Dorsolateral prefrontal cortex (tissue), 122 donors: ENCODE measurements at places on chromosomes 16 and 17.

- DNase-seq = no peak
These were observed 12.2 kb upstream of the CBX4 start for GRCh38 chr17:79851461-79851817.

GRCh38 chr16:47016700-47017133, 43.2 kb upstream of the DNAJA2 start:
- DNase-seq = no peak

DNA sequence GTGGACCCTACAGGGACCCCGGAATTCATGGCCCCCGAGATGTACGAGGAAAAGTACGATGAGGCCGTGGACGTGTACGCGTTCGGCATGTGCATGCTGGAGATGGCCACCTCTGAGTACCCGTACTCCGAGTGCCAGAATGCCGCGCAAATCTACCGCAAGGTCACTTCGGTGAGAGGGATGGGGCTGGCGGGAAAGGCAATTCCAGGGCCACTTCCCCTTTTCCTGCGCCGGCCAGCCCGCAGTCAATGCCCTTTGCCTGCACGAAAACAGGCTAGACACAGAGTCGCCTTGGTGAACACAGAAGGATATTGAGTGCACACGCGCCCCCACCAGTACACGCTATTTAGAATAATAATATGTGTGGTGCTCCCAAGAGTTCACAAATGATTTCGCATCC, 4.0 kb downstream of the WNK4 start:
- no peak for DNase-seq

DNA sequence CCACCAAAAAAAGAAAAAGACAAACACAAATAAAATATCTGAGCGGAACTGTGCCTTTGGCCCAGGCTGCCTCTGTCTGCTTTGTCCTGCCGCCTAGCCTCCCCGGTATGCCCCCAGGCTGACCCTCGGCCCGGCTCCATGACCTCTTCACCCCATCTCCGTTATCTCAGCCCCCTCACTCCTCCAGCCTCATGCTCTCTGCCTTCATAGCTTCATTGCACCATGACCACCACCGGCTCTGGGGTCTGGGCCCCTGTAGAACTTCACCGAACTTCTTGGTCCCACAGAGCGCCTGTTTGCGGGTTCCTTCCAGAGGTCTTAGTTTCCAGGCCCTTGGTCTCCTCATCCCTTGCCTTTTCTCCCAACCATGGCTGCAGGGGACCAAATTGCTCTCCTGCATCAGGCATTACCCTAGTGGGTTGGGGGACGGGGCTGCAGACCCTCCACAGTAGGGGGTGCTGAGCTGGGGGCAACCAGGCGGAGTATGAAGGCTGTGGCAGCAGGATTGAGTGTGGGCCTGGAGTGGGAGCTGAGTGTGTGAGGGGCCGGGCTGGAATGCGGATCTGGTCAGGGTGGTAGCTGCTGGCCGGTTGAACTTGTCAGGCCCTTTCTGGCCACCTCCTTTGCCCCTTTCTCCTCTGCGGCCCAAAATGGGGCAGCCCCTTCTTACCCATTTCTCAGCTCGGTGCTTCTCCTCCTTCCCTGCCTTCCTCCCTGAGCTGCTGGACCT, 6.9 kb downstream of the HIRIP3 start:
- DNase-seq = no peak

DNA sequence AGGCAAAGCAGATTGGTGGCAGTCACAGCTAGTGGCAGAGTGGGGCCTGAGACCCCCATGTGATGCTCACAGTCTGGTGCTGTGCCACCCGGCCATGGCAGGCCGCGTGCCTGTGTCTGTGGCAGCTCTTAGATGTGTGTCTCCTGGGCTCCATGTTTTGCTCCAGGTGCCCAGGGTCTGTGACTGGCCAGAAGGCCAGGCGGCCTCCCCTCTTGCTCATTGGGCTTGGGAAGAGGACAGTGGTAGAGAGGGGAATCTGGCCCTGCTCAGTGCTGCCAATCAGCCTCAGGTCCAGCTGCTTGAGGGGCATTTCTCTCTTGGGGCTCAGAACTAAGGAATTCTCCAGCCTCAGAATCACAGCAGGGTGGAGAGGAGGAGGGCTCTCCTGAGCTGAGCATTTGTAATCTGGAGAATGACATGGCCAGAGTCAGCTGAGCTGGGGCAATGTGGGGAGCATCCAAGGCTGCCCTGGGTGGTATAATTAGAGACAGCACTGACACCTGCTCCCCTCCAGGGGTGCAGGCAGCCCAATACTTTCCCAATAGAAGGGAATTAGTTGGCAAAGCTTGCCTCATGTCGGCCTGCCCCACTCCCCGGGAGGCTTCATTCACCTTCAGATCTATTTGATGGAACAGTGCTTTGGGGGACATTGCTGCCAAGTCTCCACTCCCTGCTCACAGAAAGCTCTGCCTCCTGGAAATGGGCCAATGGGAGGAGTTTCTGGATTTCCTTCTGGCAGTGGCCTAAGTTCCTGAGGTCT, 2.7 kb upstream of the LASP1NB start:
- no peak for DNase-seq

GRCh38 chr16:71627731-71628181, 1.8 kb downstream of the MARVELD3 start:
- DNase-seq = no peak

DNA sequence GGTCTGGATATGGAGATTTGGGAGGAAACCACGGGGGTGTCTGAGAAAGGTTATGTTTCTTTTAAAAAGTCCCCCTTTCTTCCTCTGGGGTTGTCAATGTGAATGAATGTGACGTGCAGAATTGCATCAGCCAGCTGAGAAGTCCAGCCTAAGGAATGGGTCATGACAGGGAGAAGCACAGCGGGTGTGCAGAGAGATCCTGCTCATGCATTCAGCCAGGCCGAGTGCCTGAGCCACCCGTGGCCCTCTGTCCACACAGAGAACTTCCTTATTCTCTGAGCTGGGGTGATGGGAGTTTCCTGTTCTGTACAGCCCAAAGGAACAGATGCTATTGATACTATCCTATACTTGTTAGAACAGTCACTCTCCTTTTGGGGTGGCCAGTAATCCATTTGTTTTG, 117.9 kb downstream of the CPPED1 start:
- DNase-seq = no peak

GRCh38 chr17:73285916-73286862, 24.5 kb upstream of the CPSF4L start:
- DNase-seq = no peak

DNA sequence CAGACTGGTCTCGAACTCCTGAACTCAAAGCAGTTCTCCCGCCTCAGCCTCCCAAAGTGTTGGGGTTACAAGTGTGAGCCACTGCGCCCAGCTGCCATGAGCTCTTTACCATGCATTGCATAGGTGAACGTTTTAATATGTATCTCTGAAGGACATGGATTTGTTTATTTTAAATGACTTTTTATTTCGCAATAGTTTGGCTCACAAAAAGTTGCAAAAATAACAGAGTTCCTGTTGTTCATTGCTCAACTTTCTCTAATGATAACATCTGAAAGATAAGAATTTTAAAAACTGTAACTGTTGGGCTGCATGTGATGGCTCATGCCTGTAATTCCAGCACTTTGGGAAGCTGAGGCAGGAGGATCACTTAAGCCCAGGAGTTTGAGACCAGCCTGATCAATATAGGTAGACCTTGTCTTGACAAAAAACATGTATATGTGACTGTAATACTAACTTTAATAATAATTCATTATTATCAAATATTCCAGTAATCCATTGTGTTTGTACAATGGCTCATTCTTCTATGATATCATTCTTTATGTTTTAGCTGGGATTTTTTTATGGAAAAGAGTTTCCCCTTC, 80.1 kb downstream of the ABCC1 start:
- no peak for DNase-seq

DNA sequence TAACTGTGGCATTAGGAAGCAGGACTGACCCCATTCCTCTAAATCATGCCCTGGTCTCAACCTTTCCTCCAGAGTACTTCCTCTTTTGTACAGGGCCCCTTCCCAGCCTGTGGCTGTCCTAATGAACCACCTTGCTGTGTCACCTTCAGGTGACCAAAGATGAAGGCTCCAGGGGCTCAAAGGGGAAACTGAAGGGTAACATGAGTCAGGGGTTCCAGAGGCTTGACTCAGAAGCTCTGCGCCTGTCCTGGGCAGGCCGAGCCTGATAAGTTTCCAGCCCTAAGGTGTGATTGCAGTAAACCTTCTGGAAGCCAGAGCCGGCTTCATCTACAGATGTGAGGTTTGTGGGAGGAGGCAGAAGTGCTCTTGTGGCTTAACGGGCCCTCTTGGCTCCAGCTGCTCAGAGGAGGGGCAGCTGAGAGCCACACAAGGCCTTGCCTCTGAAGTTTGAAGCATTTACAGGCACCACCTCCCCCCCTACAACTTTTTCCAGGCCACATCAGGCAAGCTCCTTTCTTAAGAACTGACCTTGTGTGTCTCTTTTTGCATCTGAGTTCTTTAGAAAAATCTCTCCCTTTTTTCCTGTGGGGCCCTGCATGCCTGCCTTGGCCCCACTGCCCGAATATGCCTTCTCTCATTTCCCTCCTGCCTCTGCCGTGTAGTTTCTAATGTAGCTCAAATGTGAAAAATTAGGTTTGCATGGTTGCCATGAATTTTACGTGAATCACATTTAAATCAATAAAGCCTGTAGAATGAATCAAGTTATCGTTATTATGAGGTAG, 149.9 kb downstream of the CLEC16A start:
- no peak for DNase-seq
